ENCODE measurements at places on chromosomes 4 and X. TPM values are rescaled to one million over a fixed set of nuclear protein-coding genes. Genes with fewer than 3 reads are reported as not detected.

Gene CPZ
- total RNA-seq = 130 TPM

Gene BEX3
- 303 TPM for total RNA-seq

Gene BANK1
- not detected for total RNA-seq

Gene SLC6A14
- not detected for total RNA-seq

Gene PHKA1
- total RNA-seq = not detected

Gene MAGEA9B
- total RNA-seq = not detected

Gene TRIML2
- total RNA-seq = not detected

Gene CRMP1
- not detected for total RNA-seq

Gene HS6ST2
- total RNA-seq = not detected

Gene POLN
- 0.61 TPM for total RNA-seq

Gene SPANXB1
- total RNA-seq = not detected

Gene TENM3
- total RNA-seq = 90.5 TPM

Gene SYN1
- total RNA-seq = 1.5 TPM

Gene RADX
- total RNA-seq = 0.85 TPM

Gene GUCY1A1
- not detected for total RNA-seq

Gene WNK3
- 0.05 TPM for total RNA-seq

Gene FRG2
- not detected for total RNA-seq

Gene IGFBP7
- total RNA-seq = 1,151 TPM

Gene CXCL10
- not detected for total RNA-seq

Gene GPC3
- 5.7 TPM for total RNA-seq

Gene HAND2
- total RNA-seq = not detected

Gene NPY2R
- not detected for total RNA-seq

Gene FAM47E
- total RNA-seq = not detected

Gene TMEM150C
- total RNA-seq = 0.06 TPM

Gene IDH3G
- 80.1 TPM for total RNA-seq

Gene NHSL2
- 0.19 TPM for total RNA-seq

Gene ARHGAP4
- 0.63 TPM for total RNA-seq

Gene GPR50
- total RNA-seq = not detected

Gene C4orf51
- total RNA-seq = not detected

Gene SOWAHD
- total RNA-seq = 1.6 TPM

Gene EGFL6
- total RNA-seq = not detected

Gene GAGE1
- not detected for total RNA-seq

Gene UGT8
- not detected for total RNA-seq

Gene PRDM8
- 8.5 TPM for total RNA-seq

Gene CLGN
- total RNA-seq = 3.6 TPM

Gene CFP
- total RNA-seq = 0.66 TPM

Gene USP17L5
- not detected for total RNA-seq

Gene SMPX
- not detected for total RNA-seq

Gene ADH1B
- not detected for total RNA-seq

Gene CXCL11
- not detected for total RNA-seq

Gene ARHGAP6
- 1.2 TPM for total RNA-seq

Gene MAGIX
- 1.00 TPM for total RNA-seq

Gene PAGE2
- total RNA-seq = not detected

Gene REPS2
- 0.44 TPM for total RNA-seq

Gene TRMT10A
- 12.1 TPM for total RNA-seq

Gene RIPPLY1
- not detected for total RNA-seq

Gene UNC5C
- 0.03 TPM for total RNA-seq

Gene PDE5A
- 45.0 TPM for total RNA-seq

Gene CHST7
- total RNA-seq = 15.3 TPM

Gene GABRA4
- not detected for total RNA-seq

Measured in SJSA1 (cell line).